Ovary (tissue), 10 donors: ENCODE measurements at places on chromosomes 12 and 14.

DNA sequence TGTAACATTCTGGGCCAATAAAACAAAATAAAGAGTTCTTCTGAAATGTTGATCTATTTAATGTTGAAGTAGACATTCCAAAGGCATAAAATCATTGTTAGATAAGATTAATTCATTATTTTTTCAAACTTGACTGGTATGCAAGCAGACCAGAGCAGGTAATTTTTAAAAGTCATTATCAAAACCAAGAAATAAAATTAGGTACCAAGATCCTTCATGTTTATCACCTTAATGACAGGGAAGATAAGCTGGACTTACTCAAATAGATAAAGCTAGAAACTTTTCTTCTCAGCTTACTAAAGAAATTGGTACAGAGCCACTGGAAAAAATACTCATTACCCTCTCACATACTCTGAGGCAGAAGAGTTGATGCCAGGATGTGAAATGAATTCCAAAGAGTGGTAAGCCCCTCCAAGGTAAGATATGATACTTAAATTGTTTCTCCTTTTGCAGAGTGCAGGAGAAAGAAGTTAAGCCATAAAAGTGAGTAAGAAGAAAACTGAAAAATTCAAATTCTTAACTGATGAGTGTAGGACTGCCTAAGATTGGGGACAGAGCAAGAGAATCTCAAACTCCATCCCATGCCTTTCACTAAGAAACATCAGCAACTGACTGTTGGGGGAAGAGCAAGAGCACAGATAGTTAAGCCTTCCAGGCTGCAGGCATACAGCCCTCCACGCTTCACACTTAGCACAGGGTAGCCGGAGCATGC is 111.9 kb downstream of the SLC41A2 start:
- DNase-seq: no peak

DNA sequence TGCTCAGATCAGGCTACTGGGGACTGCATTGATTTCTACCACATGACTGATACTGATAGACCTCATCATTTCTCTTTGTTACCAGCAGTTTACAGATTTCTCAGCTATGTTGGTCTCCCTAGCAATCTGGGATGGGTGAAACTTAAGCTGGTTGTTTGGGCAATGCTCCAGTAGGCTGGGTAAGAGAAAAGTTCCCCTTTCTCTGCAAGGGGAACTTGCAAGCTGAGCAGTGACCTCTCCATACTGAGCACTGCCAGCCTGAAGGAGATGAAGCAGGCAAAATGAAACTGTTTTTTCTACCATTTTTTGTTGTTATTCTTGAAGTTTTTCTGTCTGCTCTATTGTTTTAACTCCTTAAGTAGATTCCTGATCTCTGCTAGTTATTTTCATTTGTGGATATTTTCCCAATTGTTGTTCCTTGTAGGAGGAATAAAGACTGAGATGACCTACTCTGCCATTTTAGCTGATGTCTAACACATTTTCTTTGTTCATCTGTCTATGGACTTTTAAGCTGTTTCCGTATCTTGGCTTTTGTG is 1.3 kb upstream of the OR4M1 start:
- no peak for DNase-seq

DNA sequence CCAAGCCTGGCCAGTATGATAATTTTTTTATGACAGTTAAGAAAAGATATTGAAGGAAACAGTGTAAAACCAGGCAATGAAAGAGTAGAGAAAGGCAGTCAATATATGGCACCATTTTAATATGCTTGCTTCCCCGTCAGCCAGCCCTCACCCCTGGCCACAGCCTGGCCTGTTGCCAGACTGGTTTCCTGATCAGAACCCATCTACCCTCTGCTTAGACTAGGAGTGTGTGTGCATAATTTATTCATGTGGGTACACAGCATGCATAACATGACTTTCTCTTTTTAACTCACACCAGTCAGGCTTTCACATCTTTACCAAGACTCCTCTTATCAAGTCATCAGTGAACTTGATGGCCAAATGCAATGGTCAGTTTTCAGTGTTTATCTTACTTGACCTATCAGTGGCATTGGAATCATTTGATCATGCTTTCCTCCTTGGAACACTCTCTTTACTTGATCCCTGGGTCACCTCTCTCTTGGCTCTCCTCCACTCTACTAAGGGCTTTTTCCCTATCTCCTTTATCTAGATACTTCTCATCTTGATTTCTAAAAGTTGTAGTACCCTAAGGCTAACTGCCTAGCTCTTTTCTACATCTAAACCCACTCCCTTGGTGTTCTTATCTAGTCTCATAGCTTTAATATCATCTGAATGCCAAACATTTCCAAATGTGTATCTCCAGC is 10.0 kb upstream of the GPR19 start:
- DNase-seq: peak; percentile 43

GRCh38 chr12:15977999-15978951 is 67.1 kb downstream of the DERA start:
- DNase-seq: no peak

- DNase-seq: no peak
Observed at GRCh38 chr14:70776197-70776596, 33.1 kb downstream of the MAP3K9 start.

DNA sequence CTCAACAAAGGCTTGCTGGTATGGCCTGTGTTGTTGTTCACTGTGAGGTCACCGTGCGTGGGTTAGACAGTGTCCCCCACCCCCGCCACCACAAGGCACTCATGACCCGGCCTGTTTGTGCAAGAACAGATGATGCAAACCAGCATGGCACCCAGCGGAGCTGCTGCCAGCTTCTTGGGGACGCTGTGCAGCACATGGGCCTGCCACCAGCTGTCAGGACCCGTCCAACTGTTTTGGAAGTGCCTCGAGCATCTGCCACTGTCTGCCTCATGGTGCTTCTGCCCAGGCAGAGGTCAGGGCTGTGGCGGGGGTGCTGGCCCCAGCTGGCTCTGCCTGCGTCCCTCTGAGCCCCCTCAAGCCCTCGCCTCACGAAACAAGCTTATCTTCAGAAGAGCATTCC is 1.5 kb downstream of the ASB2 start:
- DNase-seq: no peak

GRCh38 chr14:105426416-105427130 is 6.9 kb downstream of the MTA1 start:
- DNase-seq: no peak
